ENCODE measurements at places on chromosomes 11 and 22.

GRCh38 chr11:43576803-43577521, 103.6 kb upstream of the HSD17B12 start:
- DNase-seq = peak; percentile 41

- no peak for DNase-seq
Observed at GRCh38 chr22:42299586-42300258, 29.3 kb upstream of the TCF20 start.

GRCh38 chr11:121018746-121019145, 5.2 kb upstream of the TBCEL start:
- no peak for DNase-seq

DNA sequence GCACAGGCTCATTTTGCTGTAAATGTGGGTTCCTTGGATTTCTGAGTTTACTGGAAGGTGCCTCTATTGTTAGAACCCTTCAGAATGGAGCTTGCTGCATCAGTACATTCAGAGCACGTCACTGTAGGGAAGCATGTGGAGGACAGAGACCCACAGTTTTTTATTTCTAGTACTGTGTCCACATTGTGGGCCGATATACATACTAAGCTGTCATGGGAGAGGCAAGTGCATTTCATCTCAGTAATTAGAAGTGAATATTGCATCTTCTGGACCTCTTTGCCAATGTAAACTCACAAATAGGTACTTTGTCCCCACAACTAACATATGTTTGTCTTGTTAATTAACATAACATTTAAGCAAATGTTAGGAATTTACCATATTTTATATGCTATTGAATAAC, 139.7 kb downstream of the NAV2 start:
- DNase-seq = no peak

GRCh38 chr11:47253660-47254059, 4.1 kb upstream of the NR1H3 start:
- DNase-seq = no peak

- DNase-seq = no peak
Observed at GRCh38 chr11:121110871-121111724, 10.1 kb downstream of the TECTA start.

GRCh38 chr11:32176223-32176934, 85.5 kb downstream of the RCN1 start:
- DNase-seq = peak; percentile 80

DNA sequence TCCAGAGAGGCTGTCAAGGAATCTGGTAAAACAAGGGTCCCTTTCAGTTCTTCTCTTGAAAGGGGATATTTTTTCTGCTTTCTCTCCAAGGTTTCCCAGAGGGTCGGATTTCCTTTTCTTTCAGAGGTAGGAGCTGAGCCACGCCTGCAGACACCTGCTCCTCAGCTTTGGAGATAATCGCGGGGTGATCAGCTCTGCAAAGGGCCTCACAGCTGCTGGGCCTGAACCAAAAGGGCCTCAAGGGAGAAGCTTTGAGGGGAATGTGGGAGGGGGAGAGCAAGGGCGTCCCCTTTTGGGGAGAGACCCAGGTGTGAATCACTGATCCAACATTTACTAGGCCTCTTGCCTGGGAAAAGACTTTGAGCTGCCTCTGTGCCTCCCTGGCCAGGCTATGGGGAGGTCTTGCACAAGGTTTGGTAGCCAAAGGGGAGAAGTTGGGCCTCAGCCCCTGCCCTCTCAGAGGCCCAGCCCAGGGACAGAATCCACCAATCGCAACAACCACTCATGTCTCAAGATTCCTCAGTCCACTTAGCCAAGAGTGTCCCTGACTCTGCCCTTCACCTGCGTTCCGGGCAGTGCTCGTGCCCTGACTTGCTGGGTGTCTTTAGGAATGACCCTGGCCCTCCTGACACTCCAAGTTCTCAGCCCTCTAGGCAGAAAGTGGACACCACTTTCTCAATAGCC, 14.0 kb upstream of the TP53I11 start:
- DNase-seq = no peak

- no peak for DNase-seq
Observed at GRCh38 chr11:134464196-134464595, 52.2 kb upstream of the B3GAT1 start.

DNA sequence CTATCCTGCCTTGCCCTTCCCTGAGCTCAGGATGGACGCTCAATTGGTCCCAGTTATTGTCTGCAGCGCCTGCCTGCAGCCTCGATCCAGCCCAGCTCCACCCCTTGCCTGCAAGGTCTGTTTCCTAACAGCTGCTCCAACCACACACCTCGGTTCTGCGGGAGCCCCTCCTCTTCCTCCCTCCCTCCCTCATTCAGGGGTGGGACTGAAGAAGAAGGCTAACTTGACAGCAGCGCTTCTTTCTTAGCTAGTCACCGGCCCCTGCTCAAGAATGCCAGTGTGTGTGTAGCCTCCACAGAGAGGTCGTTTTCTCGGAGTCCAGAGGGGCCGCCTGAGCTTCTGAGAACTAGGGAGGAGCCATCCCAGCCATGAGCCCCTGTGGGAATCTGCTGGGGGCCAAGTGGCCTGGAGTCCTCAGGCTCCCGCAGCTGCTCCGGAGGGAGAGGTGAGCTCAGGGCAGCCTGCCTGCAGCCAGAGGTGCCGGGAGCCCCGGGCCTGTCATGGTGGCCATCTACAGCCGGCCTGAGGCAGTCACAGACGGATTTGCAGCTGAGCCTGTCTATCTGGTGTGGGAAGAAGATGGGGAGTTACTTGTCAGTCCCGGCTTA, 36.1 kb downstream of the LIMK2 start:
- DNase-seq = peak; percentile 92

DNA sequence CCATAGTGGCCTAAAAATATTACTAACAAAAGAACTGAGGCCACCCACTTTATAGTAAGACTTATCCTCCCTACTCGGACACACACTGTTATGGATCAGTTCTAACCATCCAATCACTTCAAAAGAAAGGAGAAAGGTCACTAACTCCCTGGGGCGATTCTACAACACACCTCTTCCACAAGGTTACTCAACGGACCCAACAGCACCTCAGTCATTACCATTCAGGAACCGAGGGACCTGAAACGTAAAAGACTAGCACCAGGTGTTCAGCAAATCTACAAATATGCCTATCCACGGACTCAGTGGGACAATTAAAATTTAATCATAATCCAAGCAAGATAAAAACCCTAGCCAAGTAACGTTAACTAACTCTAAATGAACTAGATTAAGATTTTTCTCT, 1.6 kb downstream of the HNRNPUL2 start:
- no peak for DNase-seq

DNA sequence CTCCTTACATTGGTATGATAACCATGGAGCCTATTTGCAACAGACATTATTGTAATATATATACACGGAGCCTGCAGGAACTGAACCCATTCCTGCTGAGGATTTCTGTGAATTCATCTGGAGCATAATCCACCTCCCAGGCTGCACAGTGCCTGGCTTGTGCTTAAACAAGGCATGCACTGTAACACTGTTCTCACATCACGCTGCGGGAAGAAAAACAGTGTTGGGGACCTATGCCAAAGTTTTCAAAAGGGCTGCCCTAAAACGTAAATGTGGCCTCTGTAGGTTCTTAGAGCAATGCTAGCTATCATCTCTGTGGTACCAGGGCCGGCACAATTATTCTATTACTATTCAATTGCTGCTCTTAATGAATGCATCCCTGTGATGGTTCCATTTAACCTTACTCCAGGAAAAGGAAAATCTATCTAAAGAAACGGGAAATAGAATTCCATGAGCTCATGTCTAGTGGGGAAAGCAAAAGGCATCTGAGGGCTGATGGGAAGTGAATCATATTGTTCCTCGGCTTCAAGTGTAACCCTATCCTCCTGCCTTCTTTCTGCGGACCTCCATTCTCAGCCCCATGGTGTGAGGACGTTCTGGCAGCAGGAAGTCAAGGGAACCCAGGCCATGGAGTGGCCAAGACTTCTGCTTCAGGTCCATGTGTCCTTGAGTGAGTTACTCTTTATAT, 525.5 kb downstream of the SOX6 start:
- DNase-seq = no peak

DNA sequence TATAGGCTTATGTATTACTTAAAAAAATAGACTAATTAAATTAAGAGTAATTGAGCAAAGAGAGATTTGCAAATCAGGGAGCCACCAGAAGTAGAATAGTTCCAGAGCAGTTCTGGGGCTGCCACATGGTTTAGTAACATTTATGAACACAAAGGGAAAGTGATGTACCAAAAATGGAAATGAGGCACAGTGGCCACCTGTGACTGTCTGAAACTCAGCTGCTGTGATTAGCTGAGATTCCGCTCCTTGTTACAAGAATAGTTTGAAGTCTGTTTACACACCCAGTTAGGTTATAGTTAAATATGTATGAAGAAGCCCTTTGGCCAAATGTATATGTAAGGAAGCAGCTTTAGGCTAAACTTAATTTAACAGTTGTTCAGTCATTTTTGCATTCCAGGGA, 901.5 kb upstream of the CHORDC1 start:
- DNase-seq = no peak

DNA sequence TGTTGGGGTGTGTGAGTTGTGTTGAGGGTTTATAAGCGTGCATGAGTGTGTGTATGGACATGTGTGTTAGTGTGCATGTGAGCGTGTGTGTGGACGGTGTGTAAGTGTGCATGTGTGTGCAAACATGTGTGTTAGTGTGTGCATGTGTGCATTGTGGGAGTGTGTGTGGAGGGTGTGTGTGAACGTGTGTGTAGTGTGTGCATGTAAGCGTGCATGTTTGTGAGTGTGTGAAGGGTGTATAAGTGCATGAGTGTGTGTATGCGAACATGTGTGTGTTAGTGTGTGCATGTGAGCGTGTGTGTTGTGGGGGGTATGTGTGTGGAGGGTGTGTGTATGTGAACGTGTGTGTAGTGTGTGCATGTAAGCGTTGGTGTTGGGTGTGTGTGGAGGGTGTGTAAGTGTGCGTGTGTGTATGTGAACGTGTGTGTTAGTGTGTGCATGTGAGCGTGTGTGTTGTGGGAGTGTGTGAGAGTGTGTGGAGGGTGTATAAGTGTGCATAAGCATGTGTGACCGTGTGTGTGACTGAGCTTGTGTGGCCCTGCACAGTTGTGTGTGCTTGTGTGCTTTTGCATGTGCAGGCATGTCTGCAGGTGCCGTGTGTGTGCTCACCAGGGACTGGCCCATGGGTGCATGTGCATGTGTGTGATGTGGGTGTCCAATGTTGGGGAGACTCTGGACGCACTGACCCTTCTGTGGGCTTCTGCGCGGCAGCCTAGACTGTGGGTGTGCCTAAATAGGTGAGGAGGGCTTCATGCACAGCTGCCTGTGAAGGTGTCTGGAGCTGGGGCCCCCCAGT, 866.2 kb downstream of the TBC1D22A start:
- DNase-seq = no peak

DNA sequence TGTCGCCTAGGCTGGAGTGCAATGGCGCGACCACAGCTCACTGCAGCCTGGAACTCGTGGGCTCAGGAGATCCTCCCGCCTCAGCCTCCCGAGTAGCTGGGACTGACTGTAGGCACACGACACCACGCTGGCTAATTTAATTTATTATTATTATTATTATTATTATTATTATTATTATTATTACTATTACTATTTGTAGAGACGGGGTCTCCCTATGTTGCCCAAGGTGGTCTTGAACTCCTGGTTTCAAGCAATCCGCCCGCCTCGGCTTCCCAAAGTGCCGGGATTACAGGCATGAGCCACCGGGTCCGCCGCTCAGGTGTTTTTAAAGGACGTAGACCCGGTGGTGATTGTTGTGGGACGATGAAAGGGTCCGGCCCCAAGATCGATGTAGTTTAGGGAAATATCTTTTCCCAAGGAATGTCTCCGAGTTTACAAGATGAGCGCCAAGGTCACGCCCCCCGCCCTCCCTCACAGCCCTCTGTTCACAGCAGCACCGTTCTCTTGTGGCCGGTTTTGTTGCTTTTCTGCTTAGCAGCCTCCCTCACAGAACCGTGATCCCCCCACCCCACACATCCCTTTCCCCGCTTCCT, 728 bp upstream of the POGLUT3 start:
- no peak for DNase-seq

DNA sequence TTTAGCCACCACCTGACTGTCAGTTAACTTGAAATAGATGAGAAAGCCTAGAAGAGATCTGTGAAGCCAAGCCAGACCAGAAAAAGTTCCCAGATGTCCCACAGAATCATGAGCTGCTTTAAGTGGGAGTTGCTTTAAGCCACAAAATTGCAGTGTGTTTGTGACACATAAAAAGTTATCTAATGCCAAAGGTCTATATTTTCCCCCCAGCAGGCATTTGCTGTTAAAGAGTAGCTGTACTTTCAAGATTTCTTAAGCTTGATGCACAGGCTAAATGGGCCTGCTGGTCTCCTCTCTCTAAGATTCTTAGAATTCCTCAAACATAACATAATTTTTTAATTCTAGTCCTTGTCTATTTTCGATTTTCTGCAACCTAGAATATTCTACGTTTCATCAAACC, 825.7 kb downstream of the FAM181B start:
- peak; percentile 59 for DNase-seq

DNA sequence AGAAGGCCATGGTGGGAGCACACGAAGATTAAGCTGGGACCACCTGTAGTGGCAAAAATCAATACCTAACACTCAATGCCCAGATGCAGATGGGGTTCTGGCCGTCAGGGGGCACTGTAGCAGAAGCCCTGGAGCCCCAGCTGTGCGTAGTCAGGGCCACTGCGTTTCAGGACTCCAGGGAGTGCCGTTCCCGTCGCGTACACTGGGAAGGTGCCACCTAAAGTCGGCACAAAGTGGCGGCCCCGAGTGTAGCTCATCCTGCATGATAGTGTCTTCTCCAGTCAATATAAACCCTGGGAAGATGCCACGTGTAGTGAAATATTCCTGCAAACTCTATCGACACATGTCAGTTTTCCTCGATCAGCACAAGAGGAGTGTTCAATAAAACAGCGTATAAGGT, 123.8 kb upstream of the NTM start:
- no peak for DNase-seq

- no peak for DNase-seq
Observed at GRCh38 chr11:17350455-17351171, 987 bp upstream of the NCR3LG1 start.

- peak; percentile 69 for DNase-seq
Observed at GRCh38 chr11:125457814-125458343, 38.2 kb downstream of the FEZ1 start.

DNA sequence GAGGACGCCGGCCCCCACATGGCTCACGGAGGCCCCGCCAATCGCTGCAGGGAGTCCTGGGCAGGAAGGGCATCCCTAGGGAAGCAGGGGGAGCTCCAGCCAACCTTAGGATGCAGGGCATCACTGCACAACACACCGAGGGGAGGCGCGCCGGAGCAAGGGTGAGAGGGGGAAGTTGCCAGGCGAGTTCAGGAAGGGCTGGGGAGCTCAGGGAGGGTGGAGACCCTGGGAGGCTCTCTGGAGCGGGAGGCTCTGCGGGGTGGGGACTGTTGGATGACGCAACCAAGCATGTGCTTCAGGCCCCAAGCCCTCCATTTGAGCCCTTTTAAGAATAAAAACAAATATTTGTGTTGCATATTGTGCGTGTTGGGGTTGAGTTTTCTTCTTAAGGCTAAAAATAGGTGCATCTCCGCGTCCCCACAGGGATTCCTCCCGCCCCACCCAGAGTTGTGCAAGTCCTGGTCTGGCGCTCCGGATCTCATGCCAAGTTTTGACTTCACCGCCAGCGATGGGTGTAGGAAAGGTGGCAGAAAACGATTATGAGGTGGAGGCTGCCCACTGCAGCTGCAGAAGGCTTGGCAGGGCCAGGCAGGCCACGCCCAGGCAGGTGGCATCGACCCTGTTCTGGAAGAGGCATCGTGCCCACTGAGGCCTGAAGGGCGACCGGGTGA, 65.2 kb downstream of the WNT7B start:
- no peak for DNase-seq

GRCh38 chr11:68673991-68674390, 10.4 kb upstream of the GAL start:
- no peak for DNase-seq

GRCh38 chr11:86138958-86139357, 70.1 kb upstream of the PICALM start:
- DNase-seq = no peak

All from fibroblast of upper back skin (primary cell).